GM23248 (cell line): ENCODE measurements at places on chromosomes 3 and 15. TPM values are rescaled to one million over a fixed set of nuclear protein-coding genes. Genes with fewer than 3 reads are reported as not detected.

GRCh38 chr3:170636400-170636973 is 50.6 kb upstream of the SLC7A14 start:
- no peaks in the 10 kb centered on the region for H3K36me3 ChIP-seq
- DNase-seq = no peak
- H3K27ac ChIP-seq = no peak overlapping the region
- no peaks in the 10 kb centered on the region for H3K27me3 ChIP-seq
- no peak overlapping the region for H3K4me3 ChIP-seq

- no peaks in the 10 kb centered on the region for H3K27me3 ChIP-seq
- DNase-seq = no peak
- H3K4me1 ChIP-seq = peaks cover 12% of the 10 kb centered on the region
Measured at GRCh38 chr3:183261151-183261724, 8.2 kb downstream of the B3GNT5 start.

DNA sequence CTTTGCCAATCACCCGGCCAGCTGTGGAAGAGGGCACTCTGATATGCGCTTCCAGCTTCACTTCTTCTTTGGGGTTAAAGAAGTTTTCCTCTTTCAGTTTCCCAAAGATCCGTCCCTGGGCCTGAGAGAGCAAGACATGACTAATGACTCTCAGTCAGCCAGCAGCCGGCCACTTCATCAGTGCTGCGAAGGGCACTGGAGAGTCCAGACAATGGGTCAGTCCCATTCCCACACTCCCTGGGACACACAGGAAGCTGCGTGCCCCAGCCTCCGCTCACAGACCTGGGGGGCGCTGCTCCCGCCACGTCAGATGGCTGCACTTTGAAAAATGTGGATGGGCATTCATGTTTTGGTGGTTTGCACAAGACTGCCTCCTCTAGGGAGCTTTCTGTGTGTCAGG is 63.3 kb downstream of the SENP2 start:
- no peaks in the 10 kb centered on the region for H3K4me1 ChIP-seq
- peaks cover 52% of the 10 kb centered on the region for H3K36me3 ChIP-seq
- no peaks in the 10 kb centered on the region for H3K27me3 ChIP-seq
- no peak overlapping the region for H3K27ac ChIP-seq
- DNase-seq = no peak
- H3K4me3 ChIP-seq = no peak overlapping the region

SLCO3A1 gene
- 0.38 and 1.9 TPM in 2 replicates for total RNA-seq

CYP19A1 gene
- 0.51 and 0.76 TPM in 2 replicates for total RNA-seq

SLC51A gene
- total RNA-seq = not detected in 2 replicates
